ENCODE measurements at places on chromosomes 2 and 18. TPM values are rescaled to one million over a fixed set of nuclear protein-coding genes. Genes with fewer than 3 reads are reported as not detected.

LRATD1 gene
- 2.1 TPM for total RNA-seq

NGEF gene
- 0.14 TPM for total RNA-seq

DNA sequence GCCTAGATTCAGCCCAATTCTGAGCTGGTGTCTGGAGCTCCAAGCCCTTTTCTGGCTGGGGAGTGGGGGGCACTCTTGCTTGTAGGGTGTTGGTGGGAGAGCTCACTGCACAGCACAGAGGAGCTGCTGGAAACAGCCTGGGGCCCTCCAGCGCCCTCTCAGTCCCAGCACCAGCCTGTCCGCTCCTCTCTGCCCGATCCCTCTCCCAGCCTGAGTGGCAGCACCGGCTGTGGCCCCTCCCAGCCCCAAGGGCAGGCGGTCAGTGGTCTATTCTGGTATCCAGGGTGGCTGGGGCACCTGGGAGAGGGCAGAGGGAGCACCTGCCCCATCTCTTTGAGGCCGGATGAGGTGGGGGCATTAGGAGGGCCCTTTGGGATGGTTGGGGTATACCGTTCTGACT, 13.2 kb upstream of the DES start:
- peaks cover 33% of the 10 kb centered on the region for H3K27me3 ChIP-seq
- peaks cover 2% of the 10 kb centered on the region for H3K4me1 ChIP-seq
- H3K4me3 ChIP-seq, result no peak overlapping the region
- H3K36me3 ChIP-seq, result no peaks in the 10 kb centered on the region

SPC25 gene
- 16.0 TPM for total RNA-seq

GNLY gene
- total RNA-seq, result 1.7 TPM

GRCh38 chr18:24731981-24732380, 271.5 kb downstream of the HRH4 start:
- no peaks in the 10 kb centered on the region for H3K4me1 ChIP-seq
- no peak overlapping the region for H3K27ac ChIP-seq
- DNase-seq, result no peak

Data from thymus (tissue), 14 donors.